T-helper 1 cell (primary cell): ENCODE measurements at places on chromosomes 11 and 22.

GRCh38 chr11:116701297-116701801 lies 71.4 kb downstream of the BUD13 start:
- no peak for DNase-seq

DNA sequence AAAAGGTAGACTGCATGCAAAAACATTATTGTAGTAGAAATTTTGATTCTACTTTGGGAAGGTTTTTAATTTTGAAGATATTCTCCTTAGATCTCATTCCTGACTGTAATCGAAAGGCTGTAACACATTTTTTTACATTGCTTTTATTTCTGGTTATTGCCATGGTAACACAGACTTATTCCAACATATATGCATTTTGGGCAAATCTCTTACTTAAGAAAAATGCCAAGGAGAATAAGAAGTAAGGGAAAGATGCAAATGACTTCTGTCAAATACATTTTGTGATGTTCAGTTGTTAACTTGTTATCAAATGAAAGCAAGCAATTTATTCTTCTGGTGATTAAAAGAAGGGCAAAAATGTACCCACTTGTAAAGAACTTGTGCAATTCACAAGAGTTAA lies 267.5 kb downstream of the AASDHPPT start:
- no peak for DNase-seq

GRCh38 chr11:85844439-85845123 lies 10.6 kb upstream of the CCDC83 start:
- DNase-seq, result no peak

DNA sequence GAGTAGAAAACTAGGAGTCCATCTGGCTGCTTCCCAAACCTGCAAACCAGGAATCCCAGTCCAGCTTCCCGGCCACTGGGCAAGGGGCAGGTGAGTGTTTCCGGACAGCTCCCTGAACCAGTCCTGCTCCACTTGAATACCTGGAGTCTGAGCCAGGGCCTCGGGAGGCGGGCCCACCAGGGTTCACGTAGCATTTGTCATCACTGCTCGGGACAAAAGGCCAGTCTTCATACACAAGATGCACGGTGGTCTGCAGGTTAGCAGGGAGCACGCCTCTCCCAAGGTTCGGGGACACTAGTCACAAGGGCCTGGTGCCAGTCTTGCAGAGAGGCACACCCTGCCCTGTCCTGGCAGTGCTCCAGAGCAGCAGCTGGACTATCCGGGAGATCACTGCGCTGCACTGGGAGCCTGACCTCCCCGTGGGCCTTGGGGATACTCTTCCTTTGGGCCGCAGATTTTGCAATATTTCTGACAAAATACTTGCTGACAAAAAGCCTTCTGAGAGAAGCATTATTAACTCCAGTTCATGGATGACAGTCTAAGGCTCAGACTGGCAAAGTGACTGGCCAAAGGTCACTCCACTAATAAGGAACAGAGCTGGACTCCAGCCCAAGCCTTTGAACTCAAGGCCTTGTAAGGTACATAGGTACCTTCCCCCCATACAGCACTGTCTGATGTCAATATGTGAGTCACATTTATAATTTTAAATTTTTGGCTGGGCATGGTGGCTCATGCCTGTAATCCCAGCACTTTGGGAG lies 25.1 kb downstream of the CD6 start:
- DNase-seq, result no peak
